ENCODE measurements at places on chromosomes 2 and 18.

DNA sequence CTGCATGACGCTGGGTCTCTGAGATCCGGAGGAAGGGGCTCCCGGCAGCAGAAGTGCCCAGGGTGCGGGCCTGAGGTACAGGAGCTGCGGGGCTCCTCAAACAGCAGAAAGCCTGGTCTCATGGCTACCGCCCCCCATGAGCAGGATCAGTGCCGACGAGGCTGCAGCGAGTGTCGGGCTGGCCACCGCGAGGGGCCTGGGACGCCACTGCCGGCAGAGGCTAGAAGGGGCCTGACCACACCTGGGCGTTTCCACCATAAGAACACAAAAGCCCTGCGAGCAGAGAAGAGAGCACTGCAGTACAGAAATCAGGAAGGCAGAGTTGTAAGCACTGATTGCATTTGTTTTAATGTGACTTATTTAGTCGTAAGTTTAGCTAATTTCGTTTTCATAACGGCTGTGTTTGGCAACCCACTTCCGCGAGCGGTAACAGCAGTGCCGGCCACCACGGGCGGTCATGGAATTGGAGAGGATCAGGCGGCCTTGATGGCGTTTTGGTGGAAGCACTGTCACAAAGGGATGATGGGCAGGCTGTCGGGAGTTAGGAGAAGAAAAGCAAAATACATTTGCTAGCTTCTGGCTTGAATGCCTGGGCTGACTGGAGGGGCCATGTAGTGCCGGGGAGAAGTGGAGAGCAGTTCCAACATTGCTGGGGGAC lies 117.4 kb downstream of the HDAC4 start:
- no peak for DNase-seq

DNA sequence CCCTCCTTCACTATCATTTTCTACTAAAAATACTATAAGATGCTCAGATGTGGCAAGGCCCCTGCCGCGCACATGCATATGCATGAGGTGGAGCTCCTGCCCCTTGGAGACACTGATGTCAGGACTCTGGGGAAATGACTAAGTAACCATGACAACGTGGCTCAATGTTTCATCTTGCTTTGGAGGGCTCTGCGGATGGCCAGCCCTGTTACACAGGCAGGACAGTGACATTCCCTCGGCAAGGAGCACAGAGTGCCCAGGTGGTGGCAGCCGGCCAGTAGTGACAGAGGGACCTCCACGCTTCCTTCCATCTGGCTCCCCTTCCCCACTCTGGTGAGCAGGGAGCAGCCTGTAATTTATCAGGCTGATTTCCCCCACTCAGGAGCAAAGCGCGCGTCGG lies 364.1 kb downstream of the SS18 start:
- no peak for DNase-seq

- no peak for DNase-seq
These were observed 181.7 kb upstream of the ETAA1 start for GRCh38 chr2:67215214-67216055.

- DNase-seq, result no peak
These were observed 117.2 kb downstream of the COL6A3 start for GRCh38 chr2:237296756-237297155.

GRCh38 chr2:234679741-234680687 lies 183.1 kb upstream of the ARL4C start:
- no peak for DNase-seq

- DNase-seq, result no peak
These were observed 23.8 kb downstream of the NABP1 start for GRCh38 chr2:191701696-191702095.

DNA sequence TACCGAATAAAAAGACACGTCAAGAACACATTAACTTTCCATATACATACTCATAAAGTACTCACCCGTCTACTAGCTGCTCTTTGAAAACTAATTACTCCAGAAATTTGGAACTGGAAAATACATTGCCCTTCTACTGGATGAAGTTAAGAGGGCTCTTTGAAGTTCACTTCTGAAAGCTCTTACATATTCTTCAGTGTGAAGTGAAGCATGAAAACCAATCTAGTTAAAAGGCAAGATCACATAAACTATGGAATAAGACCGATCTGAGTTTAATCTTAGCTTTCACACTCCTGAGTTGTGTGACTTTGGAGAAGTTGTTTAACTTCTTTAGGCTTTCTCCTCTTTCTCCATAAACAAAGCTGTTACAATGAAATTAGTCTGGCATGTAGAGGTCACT lies 38.5 kb downstream of the REV1 start:
- DNase-seq, result no peak

- DNase-seq, result no peak
These were observed 167.7 kb downstream of the PLCL1 start for GRCh38 chr2:197972061-197972460.

DNA sequence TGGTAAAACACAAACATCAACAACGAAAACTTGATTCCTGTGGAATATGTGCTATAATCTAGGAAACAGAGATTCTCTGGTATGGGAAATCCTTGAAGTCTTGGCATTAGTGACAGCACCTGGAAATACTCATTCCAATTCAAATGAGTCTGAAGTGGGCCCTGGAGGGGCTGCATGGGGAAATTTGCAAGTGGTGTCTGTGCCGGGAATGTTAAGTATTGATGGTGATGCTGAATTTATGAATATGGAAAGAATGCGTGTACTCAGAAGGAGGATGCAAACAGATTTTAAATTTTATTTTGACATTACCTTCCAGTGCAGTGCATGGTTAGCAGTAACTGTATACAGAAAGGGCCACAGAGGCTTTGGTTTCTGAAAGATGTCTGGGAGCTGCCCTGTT lies 37.2 kb downstream of the PTPRM start:
- DNase-seq, result no peak

DNA sequence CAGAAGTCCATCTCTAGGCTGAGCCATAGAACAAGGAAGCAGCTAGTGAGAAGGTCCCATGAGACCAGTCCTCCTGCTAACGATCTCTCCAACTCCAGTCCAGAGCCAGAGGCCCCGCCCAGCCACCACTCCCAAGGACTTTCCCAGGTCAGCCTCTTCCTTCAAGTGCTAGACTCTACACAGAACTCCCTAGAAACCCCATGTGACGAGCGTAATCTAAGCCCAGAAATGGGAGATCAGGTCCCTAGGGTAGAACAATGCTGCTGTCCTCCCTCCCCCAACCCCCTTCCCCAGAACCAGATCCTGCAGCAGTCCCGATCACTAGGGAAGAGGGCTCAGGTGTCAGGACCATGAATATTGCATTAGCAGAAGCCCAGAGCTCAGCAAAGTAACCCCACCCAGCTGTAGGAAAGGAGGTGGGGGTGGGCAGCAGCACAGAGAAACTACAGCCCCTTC lies 6.9 kb downstream of the DCTN1 start:
- DNase-seq, result no peak

- DNase-seq, result no peak
These were observed 57.3 kb downstream of the IRS1 start for GRCh38 chr2:226742347-226742746.

DNA sequence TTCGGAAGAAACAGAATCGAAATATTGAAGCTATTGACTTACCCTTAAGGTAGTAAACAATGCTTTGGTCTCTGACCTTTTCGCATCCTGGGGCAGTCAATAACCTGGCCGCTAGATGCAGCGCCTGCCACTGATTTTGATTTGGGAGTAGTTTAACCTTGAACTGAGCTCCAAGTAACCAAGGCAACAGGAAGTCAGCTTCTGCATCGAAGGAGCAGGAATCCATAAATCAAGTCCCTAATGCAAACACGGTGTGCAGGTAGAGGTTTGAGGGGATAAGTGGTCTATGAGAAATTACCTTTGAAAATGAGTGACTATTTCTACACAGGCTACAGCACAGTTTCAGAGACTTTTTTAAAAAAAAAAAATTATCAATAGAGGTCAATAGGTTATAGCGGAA lies 353.5 kb downstream of the SETBP1 start:
- no peak for DNase-seq

DNA sequence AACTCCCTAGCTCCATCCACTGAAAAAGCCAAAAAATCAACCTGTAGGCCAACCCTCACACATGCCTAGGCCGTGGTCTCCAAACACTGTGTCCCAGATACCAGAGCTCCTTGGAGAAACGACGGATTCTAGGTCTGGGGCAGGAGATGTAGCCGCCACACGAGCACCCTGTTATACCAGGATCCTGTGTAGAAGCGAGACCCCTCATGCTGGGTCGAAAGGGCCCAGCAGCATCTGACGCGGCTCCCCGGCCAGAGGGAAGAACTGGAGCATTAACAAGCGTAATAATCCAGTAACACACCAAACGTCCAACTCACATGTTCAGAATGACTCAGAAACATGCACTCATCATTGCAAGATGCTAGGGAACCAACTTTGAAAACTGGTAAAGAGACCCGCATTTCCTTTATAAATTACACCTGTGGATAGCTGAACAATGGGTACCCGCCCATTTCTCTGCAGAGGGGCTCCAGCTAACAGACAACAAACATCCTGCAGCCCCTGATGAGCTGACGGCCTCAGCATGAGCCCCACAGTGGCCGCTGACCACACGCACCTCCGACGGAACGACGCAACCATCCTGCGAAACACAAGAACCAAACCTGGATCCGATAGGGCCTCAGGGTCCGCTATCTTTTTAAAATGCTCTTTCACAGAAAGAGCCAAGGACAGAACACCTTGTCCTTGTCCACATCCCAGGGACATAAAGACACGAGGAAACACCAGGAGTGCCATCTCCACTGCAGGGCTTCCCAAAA lies 14.2 kb downstream of the SLC66A2 start:
- no peak for DNase-seq

DNA sequence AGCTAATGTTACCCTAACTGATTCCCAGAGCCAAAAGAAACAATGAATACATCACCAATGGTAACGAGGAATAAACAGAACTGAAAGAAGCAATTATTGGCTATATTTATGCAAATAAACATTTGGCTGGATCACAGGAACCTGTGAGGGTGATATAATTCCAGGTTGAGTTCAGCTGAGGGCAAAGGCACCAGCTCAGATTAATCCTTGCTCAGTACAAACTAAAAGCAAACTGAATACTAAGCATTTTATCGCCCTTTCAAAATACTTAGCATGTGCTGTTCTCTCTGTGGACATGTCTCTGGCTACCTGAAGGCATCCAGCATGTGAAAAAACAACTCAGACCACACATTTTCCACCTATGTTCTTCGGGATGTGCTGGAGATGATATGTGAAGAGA lies 791.7 kb downstream of the METTL4 start:
- no peak for DNase-seq

DNA sequence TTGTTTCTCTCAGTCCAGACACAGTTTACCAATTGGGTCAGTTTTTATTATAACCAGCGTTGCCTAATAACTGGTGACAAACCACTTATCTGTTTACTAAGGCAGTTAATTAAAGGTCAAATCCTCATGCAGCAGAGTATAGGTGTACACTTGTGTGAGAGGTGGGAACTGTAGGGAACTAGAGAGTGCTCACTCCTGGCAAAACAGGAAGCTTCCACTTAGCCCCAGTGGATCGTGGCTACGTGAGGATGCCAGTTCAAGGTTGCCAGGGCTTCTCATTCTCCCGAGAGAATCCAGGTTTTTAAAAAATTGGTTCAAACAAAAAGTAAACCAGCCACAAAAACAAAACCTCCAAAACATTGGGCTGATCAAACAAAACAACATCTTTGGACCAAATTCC lies 8.1 kb downstream of the CYBRD1 start:
- DNase-seq, result no peak
